Stimulated activated CD8-positive, alpha-beta memory T cell treated with anti-CD3 and anti-CD28 coated beads, Interleukin-2, amount 100 ng/mL, for 1 hour (primary cell): ENCODE measurements at places on chromosomes 6 and 20.

- DNase-seq, result no peak
Observed at GRCh38 chr6:113017353-113017752, 670.2 kb downstream of the RFPL4B start.

GRCh38 chr6:42313038-42313437 is 95.4 kb upstream of the MRPS10 start:
- no peak for DNase-seq

- DNase-seq, result no peak
Observed at GRCh38 chr6:159819932-159820640, 20.0 kb downstream of the PNLDC1 start.

DNA sequence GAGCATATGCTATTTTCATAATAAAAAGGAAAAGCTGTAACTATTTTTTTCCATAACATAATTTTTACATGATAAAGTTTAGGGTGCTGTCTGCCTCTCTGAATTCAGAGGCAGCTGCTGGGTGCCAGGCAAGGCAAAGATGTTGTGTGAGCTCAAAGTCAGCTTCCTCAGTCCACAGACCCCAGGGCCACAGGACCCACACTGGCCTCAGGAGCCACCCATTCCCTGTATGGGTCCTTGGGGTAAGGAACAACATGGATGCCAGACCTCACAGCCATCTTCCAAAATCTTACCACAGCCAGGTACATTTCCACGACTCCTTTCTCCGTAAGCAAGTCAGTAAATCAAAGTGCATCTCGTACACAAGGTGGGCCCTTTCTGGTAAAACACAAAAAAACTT is 16.4 kb upstream of the MAFB start:
- DNase-seq, result no peak

GRCh38 chr6:82361631-82362030 is 2.0 kb upstream of the TPBG start:
- DNase-seq, result no peak

DNA sequence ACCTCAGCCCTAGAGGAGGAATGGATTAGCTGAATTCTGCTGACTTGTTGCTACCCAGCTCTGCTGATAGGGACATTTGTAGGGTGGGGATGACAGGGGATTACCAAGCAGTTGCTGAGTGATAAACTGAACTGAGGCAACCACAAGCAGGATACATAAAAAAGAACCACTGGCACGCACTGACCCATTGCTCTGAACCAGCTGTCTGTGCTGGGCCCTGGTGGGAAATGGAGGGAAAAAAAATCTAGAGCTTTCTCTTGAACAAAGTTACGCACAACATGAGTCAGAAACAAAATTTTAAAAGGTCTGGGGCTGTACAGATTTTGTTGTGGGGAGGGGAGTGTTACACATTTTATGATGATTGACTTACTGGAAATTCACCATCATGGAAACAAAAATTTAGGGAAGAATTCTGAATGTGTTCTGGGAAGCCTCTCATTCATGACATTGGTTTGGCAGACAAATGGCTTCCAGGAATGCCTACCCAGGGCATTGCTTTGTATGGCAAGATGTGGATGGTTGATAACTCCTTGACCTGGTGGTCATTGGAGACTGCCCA is 37.7 kb downstream of the FOXO3 start:
- DNase-seq, result no peak

DNA sequence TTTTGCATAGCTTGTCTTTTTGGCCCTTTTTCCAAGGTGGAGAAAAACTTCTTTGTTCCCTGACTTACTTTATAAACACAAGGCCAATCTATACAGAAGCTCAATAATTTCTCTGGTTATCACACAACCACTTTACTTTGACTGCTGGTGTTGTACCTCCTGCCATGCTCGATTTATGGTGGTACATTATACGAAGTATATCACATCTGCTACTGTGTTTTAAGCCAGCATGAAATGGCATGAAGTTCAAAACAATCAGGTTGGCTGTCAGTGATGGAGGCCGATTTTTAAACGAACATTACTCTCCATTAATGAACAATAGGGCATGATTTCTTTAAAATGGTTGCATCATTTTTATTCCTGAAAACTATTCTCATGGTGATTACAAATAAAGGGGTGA is 21.0 kb upstream of the ATXN1 start:
- DNase-seq, result no peak

- no peak for DNase-seq
Observed at GRCh38 chr6:148743476-148743875, 3.4 kb upstream of the UST start.

GRCh38 chr20:4808872-4809271 is 87.2 kb downstream of the PRND start:
- no peak for DNase-seq

- DNase-seq, result no peak
Observed at GRCh38 chr6:154243793-154244750, 112.5 kb downstream of the IPCEF1 start.

- DNase-seq, result no peak
Observed at GRCh38 chr20:53806683-53807401, 213.2 kb upstream of the ZNF217 start.
